GOT3 (cell line): ENCODE measurements at places on chromosomes 11 and 22.

DNA sequence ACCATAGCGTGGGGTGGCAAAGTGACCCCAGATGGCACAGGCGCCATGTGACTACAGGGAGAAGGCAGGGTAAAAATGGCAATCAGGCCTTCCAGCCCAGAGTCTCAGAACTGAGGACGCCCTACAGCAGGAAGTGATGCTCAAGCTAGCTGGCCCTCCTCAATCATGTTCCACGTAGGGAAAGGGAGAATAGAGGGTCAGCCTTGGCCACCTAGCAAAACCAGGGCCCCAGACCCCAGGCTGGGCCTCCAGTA lies 978 bp upstream of the ANKRD13D start:
- no peak for DNase-seq

- DNase-seq = no peak
These were observed 41.0 kb downstream of the C11orf71 start for GRCh38 chr11:114359342-114359741.

- DNase-seq = peak; percentile 95
These were observed at the start of the genes EWSR1 and RHBDD3 for GRCh38 chr22:29267858-29268510. Gene EWSR1, plus strand, starts transcription at chr22:29268268. Its CDS starts 69 bp downstream, at chr22:29268337. Gene RHBDD3, minus strand, starts transcription at chr22:29267981. Its CDS starts 2,355 bp downstream, at chr22:29265626.

GRCh38 chr11:89381094-89381493 lies 110.1 kb downstream of the NOX4 start:
- DNase-seq = no peak

DNA sequence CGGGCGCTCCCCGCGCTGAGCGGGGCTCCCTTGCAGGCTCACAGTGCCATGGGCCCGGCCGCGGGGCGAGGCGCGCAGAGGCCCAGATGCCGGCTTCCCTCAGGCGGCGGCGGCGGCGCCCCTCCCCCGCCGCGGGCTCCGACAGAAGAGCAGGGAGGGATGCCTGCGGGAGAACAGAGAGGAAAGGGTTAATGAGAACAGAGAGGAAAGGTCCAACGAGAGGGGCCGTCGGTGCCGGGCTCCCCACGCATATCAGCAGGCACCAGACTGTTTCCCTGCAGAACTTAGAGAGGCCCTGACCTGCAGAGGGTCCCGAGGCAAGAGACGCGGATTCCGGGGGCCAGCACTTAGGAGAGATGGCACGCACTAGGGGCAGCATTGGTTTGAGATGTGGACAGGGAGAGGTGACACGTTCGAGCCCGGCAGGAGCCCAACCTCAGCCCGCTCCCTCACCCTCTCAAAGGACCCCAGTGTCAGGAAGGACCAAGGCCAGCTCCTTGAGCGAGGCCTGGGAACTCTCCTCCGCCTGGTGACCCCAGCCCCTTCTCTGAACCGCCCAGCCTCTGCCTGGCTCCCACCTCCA lies 9.1 kb downstream of the NRXN2 start:
- DNase-seq = no peak

- no peak for DNase-seq
These were observed 1258.8 kb downstream of the BRD1 start for GRCh38 chr22:48568736-48569330.

GRCh38 chr22:35910003-35910769 lies 118.4 kb downstream of the RBFOX2 start:
- DNase-seq = no peak

- no peak for DNase-seq
These were observed 56.9 kb downstream of the PACS1 start for GRCh38 chr11:66126808-66127555.

DNA sequence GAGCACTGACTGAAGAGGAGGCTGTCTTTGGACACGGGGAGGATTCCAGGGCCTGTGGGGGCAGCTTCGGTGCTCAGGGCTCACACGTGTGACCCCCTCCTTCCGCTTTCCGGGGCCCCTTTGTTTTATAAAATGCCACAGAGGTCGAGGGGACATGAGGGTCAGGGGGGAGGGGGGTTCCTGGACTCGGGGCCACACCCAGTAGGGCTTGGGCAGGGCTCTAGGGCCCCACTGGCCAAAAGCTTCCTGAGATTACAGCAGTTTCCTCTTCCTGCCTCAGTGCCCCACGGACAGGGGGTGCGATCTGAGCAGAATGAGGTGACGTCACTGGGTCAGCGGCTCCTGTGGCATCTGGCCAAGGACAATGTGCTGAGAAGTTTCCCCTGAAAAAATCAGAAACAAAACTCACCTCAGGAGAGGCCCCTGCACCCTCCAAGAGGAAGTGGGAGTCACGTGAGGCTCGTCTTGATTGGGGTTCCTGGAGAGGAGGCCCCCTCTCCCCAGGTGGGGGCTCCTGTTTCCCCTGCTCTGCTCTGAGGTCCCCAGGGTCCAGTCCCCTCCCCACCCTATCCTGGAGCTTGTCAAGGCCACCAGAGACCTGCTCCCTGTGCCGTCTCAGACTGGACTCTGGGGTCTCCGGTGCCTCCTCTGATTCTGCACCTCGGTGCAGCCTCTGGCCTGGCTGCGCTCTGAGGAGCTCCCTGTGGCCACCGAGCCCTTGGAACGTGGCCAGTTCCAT lies 6.4 kb upstream of the IFITM3 start:
- DNase-seq = no peak

- DNase-seq = no peak
These were observed 117.4 kb upstream of the B3GAT1 start for GRCh38 chr11:134529212-134530096.

DNA sequence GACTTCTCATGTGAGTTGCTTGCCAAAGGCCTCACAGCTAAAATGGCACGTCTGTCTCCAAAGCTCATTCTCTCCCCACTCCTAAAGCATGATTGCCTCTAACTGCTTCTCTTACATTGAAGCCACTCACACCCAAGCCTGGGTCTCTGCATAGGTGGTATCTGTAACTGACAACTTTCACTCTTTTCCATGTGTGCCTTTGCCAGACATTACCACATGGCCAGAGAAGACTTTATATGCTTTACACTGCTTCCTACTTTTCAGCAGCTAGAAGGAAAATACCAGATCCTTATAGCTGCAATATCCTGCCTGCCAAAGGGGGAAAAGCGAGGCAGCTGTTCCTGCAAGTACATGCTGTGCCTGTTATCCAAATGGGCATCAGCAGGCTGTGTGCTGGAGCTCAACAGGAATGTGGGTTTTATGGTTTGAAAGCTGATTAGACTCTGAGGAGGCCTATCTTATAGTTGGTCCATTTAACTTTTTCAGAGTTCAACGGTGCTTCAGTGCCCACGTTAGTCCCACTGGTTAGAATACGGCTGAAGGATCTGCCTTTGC lies 547.1 kb downstream of the RAB38 start:
- no peak for DNase-seq

- DNase-seq = no peak
These were observed 60.0 kb downstream of the RTL6 start for GRCh38 chr22:44438056-44438455.

- DNase-seq = no peak
These were observed 72.6 kb downstream of the GRK3 start for GRCh38 chr22:25637032-25637431.

- no peak for DNase-seq
These were observed 100.1 kb downstream of the NAV2 start for GRCh38 chr11:19812710-19813109.

GRCh38 chr11:3927129-3927796 lies 71.8 kb downstream of the STIM1 start:
- no peak for DNase-seq

GRCh38 chr22:29117799-29118477 lies 45.1 kb downstream of the KREMEN1 start:
- no peak for DNase-seq

GRCh38 chr11:1127664-1128162 lies 30.0 kb upstream of the MUC5AC start:
- no peak for DNase-seq

DNA sequence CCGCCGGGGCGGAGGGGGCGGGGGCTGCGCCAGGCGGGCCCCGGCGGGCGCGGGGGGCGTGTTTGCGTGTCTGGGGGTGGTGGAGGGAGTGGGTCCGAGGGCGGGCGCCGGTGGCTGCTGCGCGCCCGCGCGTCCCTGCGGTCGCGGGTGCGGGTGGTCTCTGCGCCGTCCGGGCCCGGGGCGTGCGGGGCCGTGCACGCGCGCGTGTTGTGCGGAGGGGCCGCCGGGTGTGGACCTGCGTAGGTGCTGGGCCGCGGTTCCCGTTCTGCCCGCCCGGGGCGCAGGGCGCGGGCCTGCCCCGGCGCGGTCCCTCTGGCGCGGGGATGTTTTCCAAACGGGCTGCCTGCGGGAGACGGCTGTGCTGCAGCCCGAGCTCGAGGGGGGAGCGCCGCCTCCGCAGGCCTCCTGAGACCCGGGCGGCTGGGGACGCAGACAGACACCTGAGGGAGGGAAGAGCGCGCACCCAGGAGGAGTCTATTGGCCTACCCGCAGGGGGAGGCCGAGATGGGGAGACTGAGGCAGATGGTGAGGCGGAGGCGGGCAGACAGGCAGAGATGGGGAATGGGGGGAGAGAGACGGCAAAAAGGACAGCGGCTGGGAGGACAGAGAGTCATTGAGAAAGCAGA lies 442 bp downstream of the PELI3 start:
- DNase-seq = peak; percentile 67

- no peak for DNase-seq
These were observed 5.7 kb downstream of the GRAMD4 start for GRCh38 chr22:46625843-46626349.

DNA sequence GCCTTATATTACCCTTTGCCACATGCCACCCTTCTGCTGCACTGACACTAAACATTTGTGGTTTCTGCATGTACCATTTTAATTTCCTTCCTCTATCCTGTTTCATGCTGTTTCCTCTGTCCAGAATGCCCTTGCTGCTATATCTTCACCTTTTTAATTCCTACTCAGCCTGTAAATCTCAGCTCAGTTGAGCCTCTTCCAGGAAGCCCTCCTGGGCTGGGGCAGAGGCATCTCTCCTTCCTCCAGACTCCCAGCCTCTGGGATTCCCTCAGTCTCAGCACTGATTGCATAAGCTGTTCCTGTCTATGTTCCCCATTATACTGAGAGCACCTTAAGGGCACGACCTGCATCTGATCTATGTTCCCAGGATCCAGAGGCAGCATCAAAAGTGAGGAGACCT lies 98.7 kb downstream of the RNF169 start:
- DNase-seq = no peak

GRCh38 chr22:33081686-33082590 lies 23.8 kb upstream of the SYN3 start:
- DNase-seq = no peak

DNA sequence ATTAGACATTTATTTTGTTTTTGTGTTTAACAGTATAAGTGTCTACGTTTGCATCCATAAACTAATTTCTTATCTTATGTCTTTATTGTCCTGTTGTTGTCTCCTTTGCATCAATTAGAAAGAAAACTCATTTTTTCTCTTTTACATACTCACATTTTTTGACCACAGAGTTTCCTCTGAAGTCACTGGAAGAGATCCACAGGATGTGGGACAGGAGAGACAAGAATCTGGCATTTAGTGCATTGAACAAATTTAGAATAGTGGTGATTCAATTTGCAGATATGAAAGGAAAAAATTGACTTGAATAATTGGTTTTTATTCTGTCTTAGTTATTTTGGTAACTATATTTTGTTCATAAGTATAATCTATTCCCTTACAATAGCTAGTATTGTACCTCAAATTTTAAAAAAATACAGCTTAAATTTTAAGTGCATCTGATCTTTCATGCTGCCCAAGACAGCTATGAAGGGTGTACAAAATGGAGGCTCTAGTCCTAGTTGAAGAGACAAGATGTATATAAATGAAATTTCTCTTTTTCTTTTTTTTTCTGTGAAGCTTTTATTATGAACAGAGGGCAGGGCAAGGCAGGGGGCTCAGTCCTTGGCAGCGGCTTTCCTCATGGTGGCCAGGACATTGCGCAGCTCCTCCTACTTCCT lies 24.4 kb downstream of the HORMAD2 start:
- DNase-seq = no peak
